ENCODE measurements at places on chromosomes 1 and 21. TPM values are rescaled to one million over a fixed set of nuclear protein-coding genes. Genes with fewer than 3 reads are reported as not detected.

The SH2D1B gene
- not detected for polyA plus RNA-seq

The FAM163A gene
- polyA plus RNA-seq = not detected

GRCh38 chr1:109640285-109640865, 15.5 kb upstream of the GSTM4 start:
- no peaks in the 10 kb centered on the region for H3K36me3 ChIP-seq
- H3K27ac ChIP-seq = no peak overlapping the region
- H3K4me3 ChIP-seq = no peak overlapping the region
- H3K4me1 ChIP-seq = no peaks in the 10 kb centered on the region
- no peak for DNase-seq

The PDPN gene
- polyA plus RNA-seq = 29.9 TPM

GRCh38 chr1:215603319-215603718, 36.2 kb downstream of the KCTD3 start:
- H3K4me1 ChIP-seq = peaks cover 5% of the 10 kb centered on the region
- DNase-seq = no peak
- no peak overlapping the region for H3K27ac ChIP-seq
- H3K36me3 ChIP-seq = no peaks in the 10 kb centered on the region
- no peak overlapping the region for H3K4me3 ChIP-seq
